ENCODE measurements at places on chromosomes 13 and 19.

- DNase-seq = no peak
Observed at GRCh38 chr19:38671654-38672053, 24.2 kb downstream of the ACTN4 start.

- DNase-seq = no peak
Observed at GRCh38 chr13:56332671-56333070, 808.0 kb upstream of the PRR20A start.

- DNase-seq = no peak
Observed at GRCh38 chr13:49023431-49023830, 47.7 kb downstream of the FNDC3A start.

GRCh38 chr19:610801-611480 lies 21.3 kb downstream of the HCN2 start:
- no peak for DNase-seq

DNA sequence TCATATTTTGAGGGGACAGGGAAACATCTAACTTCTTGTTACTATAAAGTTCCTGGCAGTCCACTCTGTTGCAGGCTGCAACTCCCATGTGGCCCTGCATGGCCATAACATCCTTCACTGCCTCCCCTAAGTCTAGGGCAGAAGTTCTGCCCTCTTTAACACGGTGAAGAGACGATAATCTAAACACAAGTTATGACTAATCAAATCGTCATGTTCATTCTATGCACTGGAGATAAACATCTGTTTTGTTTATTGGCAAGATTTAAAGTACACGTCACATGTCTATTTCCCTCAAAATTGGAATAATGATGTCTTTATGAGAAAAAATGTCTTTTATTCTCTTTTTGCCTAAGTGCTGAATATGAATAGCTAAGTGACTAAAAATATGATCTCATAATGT lies 1629.4 kb downstream of the PCDH9 start:
- DNase-seq = no peak

- DNase-seq = no peak
Observed at GRCh38 chr19:5287066-5287465, 53.5 kb downstream of the PTPRS start.

DNA sequence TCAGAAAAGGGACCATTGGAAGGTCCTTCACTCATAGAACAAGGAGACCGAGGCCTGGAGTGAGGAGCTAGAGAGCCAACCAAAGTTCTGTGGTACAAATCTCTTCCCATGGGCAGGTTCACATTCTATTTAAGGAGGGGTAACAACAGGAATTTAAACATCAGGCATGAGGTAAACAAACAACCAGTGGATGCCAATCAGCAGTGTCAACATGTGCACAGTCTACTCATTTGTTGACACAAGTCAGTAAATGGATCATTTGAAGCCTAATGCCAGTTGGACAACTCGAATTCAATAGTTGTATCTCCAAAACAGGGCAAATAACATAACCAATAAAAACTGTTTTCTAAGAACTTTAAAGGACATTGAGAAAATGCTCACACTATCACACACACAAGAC lies 6.3 kb upstream of the DOCK9 start:
- DNase-seq = no peak

DNA sequence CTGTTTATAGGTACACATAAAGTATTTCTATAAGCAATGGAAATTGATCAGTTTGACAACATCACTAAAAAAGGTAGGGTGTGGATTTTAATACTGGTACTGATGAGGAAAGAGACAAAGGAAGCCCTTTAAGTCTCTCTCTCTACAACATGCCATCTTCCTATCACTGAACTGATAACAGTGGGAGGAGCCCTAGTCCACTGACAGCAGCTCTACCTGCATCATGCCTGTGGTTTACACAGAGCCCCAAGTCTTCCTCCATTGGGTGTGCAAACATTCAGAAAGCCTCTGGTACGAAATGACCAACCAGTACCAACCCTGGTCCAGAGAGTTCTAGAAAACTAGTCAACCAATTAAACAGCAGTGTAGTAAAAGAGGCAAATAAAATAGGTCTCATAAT lies 53.4 kb downstream of the KLF12 start:
- DNase-seq = no peak

- no peak for DNase-seq
Observed at GRCh38 chr13:66781241-66781640, 448.9 kb downstream of the PCDH9 start.

DNA sequence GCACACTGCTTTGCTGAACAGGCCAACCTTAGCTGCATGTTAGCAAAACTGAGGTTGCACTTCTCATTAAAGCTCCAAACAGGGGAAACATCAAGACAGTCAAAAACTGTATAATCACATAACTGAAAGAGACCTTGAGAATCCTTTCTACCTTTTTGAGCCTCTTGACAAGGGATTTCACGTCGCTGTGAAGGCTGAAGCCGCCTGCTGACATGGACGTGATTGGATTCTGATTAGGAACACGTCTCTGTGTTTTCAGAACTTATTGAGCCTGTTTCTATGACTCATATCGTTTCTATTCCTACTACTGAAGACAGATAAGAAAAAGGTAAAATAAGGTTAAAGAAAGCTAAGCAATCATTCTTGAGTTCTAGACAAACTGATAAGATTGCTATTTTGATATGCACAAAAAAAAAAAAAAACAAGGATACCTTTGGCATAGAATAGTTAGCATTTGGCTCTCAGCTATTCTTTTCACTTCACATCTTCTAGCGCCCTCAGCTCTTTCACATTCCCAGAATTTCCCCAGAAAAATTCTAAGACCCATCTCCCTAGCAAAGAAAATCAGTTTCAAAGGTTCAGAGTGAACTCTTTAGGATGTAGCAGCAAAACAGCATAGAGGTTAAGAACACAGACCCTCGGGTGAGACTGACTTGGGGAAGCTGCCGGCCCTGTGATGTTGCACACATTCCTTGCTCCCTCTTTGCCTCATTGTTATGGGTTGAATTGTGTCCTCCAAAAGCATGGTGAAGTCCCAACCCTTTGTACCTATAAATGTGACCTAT lies 81.6 kb downstream of the DOCK9 start:
- no peak for DNase-seq

DNA sequence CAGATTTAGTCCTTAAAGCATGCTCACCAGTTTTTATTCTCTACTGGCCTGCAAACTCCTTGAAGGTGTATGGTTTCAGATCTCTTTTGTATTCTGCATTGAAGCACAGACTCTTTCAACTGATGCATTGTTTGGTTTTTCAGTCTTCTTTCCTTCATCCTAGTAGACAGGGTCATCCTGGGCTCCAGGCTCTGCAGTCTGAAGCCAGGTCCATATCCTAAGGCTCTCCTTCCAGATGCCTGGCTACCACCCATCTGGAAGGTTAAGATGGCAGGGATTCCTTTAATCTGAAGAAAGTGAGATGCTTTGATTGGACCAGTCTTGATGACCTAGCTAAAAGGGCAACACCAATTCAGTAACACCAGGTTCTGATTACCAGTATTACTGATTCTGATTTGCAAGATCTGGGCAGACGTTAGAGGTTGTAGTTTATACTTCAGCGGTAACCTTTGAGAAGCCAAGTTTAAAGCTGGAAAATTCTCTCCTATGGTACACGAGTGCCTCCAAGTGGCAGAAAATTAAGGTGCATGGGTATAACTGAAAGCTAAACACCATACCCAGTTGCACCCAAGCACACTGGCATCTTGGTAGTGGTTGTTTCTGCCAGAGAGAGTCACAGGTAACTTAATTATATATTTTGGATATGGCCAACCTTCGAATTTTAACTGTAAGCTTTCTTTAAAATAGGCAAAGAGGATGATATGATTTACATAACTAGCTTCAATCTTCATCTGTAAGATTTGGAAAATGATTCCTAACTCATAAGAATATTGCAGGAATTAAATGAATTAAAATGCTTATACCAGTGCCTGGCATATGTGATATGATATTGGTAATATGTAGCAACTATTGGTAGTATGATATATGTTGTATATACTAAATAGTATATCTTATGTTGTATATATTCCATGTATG lies 1651.9 kb upstream of the MIR17HG start:
- DNase-seq = no peak

GRCh38 chr19:20503476-20503875 lies 62.1 kb downstream of the ZNF737 start:
- DNase-seq = no peak

DNA sequence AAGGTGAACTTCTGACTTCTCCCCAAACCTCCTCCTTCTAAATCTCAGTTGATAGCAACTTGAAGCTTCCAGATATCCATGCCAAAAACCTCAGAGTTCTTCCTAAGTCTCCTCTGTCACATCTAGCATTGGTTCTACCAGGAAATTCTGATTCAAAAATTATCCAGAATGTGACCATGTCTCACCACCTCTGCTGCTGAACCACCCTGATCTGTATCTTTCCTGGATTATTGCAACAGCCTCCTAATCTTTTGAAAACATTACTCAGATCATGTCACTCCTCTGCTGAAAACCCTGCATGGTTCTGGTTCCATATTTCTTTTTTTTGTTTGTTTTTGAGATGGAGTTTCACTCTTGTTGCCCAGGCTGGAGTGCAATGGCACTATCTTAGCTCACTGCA lies 78.7 kb upstream of the TNFSF11 start:
- no peak for DNase-seq

GRCh38 chr13:37427843-37428494 lies 170.6 kb downstream of the POSTN start:
- DNase-seq = no peak

DNA sequence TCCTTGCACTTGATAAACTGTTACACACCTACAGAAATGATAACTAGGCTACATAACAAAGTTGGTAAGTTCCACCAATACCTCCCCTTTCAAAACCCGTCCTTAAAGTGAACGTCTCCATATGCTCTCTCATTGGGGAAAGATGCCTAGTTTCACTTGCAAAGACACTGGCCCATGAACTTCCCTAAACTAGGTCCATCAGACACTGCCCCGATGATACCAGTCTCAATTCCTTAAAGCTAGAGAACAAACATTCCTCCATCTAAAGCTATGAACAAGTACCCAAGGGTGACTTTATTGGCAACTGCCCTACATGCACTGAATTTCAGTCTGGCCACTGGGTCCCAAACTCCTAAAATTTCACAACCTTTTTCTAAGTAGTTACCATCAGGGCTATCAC lies 39.9 kb downstream of the FOXO1 start:
- DNase-seq = no peak

DNA sequence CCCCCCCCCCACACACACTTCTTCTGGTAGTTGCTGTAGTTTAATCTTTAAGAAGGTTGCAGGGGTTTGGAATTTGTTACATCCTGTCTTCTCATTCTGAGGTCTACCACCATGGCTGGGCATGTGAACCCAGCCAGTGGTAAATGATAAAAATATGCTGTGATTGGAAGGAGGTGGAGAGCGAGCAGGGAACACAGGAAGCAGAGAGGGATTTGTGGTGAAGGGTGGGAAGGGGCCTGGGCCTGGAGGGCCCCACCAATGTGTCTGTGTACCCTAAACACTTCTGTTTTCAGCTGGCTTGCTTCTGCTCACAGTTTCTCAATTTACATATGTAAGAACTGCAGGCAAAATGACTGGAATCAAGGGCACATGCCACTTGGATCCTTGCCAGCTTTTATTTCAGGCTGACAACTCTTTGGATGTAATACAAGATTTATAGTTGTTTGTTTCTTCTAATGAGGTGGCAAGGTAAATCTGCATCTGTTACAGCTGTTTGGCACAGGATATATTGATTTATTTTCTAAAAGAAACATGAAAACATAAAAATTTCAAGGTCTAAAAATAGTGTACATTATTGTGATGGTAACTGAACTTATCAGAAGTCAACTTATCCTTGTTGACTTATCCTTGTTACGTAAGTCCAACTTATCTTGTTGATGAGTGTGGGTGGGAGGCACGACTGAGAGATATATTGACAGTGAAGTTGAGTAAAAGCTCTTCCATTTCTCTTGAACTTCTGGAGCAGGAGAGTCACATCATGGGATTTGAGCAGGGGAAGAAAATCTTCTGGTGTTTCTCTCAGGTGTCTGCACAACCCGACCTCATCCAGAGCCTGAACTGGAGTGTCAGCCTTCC lies 313.2 kb downstream of the SHISA2 start:
- no peak for DNase-seq

- DNase-seq = no peak
Observed at GRCh38 chr13:30862707-30863106, 43.4 kb upstream of the MEDAG start.

DNA sequence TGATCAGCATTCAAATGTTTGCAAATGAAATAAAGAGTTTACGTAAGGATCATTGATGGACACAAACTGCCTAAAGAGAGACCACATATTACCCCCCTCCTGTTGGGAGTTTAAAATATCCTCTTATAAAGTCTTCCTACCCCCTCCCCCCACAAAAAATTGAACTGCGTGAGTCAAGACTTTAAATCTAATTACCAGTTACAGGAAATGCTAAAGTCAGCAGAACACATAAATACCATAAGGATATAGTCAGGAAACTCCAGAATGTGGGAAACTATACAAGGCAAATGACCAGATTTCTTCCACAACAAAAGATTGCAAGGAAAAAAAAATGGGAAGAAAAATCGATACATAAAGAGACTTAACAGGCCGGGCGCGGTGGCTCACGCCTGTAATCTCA lies 44.4 kb upstream of the FARP1 start:
- no peak for DNase-seq
